ENCODE measurements at places on chromosomes 16 and 17.
A peak's percentile ranks its signal among the peaks of the same experiment; 100 is the strongest.

GRCh38 chr16:23855010-23855409 lies 19.2 kb downstream of the PRKCB start:
- no peak for DNase-seq

DNA sequence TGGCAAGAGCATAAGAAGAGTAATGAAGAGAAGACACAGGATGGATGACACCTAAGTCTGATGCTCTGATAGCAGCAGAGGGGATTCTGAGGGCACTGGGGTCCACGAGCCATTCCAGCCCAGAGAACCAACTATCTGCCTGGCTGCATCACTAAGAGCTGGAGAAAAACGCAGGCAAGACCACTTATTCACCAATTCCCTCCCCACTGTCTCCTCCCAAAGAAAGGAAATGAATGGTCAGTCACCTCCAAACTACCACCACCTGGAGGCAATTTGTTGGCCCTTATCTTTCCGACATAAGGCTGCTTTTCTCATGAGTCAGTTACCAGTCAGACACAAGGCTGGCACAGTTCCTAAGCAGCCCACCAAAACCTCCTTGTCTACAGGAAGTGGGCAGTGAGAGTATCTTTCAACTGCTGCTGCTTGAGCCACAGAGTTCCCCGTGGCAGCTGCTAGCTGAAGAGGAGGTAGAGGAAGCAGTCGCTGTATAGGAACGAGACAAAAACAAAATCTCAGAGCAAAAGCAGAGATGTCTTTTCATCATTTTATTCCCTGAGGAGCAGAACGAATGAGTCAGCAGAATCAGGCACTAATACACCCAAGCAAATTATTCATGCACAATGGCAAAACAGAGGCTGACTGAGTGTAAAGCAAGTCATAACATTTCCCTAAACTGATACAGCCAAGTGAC lies 111.1 kb downstream of the SMG6 start:
- DNase-seq: peak; percentile 73

DNA sequence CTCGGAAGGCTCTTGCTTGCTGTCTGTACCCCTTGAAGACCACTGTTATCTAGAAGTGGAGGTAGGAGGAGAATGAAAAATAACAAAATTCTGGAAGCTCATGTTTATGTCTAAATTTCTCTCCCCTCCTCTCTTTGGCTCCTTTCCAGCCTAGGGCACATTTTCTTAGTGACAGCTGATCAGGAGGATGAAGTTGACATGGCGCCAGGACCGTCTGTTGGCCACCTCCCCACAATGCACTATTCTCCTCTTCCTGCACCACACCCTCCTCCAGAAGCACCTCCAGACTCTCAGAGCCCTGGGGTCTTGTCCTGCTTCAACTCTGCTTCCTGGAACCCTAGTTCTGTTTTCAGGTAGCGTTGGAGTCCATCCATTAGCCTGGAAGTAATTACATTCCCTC lies 25.5 kb upstream of the SSTR2 start:
- no peak for DNase-seq

DNA sequence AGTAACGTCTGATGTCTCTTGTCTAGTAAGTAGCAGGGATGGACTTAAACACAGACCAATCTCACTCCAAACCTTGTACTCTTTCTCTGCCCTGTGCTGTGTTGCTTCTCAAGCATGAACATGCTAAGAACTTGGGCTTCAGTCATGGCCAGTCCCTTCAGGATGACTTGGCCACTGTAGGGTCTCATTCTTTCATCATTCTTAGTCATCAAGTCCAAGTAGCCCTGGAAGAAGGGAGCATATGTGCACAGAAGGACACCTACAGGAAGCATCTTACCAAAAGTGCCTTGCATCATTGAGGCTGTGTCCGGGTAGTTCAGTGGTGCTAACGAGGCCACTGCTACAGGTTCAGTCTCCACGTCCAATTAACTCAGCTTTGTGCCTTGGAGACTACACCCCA lies 80.7 kb downstream of the CDK5R1 start:
- no peak for DNase-seq

DNA sequence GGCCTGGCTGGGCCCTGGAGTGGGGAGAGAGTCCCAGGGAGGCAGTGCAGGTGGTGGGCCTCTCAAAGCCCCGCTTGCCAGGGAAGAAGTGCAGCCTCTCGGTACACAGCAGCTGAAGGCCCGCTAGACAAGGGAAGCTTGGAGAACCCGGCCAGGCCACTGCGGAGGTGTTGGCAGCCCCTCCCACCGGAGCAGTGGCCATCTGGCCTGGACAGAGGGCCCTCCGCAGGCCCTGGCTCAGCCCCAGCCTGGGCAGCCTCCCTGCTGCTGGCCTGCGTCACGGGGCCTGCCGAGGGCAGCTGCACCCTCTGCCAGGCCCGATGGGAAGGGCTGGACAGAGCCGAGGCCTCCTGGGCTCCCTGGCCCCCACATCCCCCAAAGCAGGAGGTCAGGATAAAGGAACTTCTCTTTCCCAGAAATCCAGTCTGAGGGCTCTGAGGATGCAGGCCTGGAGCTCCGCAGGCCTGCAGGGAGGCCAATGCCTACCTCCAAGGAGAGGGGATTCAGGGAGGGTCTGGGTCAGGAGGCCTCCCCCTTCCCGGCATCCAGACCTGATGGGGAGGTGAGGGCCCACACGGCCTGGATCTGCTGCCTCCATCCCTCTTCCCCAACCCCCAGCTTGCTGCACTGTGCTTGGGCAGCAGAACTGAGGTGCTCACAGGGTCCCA lies 4.3 kb downstream of the SPPL2C start:
- DNase-seq: no peak

- no peak for DNase-seq
Measured at GRCh38 chr16:58176608-58177352, 21.1 kb downstream of the CSNK2A2 start.

- DNase-seq: peak; percentile 87
Measured at GRCh38 chr17:78168242-78168902, at the start of gene SYNGR2. SYNGR2 (plus strand) TSS chr17:78168581; CDS start chr17:78168617, 36 bp downstream.

GRCh38 chr17:74840989-74841666 lies 18.6 kb downstream of the GRIN2C start:
- DNase-seq: no peak

Measured in activated CD4-positive, alpha-beta T cell treated with anti-CD3 and anti-CD28 coated beads, Interleukin-2, amount 50 U/mL, for 48 hours (primary cell).